ENCODE measurements at places on chromosomes 2 and 18.
A peak's percentile ranks its signal among the peaks of the same experiment; 100 is the strongest.

DNA sequence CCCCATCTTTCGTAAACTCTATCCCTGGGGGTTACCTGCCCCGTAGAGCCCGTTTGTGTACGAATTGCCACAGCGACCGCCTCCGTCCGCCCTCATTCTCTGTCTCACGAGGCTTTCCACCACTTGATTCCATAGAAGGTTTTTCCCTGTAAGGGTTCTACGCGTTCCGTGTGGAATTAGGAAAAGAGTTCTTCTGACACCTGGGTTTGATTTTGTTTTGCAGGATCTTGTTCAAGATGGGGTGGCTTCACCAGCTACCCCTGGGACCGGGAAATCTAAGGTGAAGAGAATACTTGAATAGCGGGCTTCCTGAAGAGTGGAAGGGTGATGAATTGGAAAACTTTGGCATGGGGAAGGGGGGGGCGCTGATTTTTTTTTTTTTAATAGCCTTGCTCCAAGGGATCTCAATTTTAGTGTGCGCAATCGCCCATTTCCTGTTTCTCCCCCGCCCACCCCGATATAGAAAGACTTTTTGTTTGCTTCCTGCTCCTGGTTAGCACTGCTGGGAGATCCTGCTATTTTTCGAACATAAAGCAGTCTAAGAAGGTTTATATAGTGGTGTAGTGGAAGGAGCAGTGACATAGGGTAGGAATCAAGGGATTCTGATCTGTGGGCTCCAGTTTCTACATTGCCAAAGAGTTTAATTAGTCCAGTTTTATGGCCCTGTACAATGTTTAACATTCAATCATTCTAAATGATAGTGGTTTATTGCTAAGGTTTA lies 564 bp downstream of the GCC2 start:
- ATAC-seq: peak; percentile 58

DNA sequence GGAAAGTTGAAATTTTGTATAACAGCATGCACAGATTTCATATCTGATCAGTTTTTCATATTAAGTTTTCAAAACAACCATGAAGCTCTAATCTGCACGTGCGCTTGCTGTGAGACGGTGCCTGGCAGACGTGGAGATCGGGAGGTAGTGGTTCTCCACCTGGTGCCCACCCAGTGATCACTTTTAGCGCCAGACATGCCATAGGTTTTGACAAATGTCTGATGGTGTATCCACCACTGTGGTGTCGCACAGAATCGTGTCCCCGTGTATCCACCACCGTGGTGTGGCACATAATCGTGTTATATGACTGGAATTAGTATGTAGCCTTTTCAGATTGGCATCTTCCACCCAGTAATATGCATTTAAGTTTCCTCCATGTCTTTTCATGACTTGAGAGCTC lies 40.9 kb upstream of the KCNG2 start:
- no peak for ATAC-seq

DNA sequence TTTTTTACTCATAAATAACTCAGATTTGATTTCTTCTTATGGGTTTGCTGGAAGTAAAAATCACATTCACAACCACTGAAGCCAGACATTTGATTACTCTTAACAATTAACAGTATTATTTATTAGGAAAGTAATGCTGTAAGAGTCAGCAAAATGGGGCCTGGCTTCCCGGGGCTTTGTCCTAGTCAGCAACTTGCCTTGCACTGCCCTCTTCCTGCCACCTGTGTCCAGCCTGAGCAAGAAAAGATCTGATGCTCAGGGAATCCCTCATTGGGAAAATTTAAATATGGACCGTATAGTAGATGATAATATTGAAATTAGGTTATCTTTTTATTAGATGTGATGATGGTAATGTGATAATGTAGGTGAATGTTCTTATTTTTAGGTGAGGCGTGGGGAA lies 30.8 kb upstream of the ACYP2 start:
- ATAC-seq: no peak

- no peak for ATAC-seq
Observed at GRCh38 chr2:202122163-202122540, 49.1 kb downstream of the KIAA2012 start.

DNA sequence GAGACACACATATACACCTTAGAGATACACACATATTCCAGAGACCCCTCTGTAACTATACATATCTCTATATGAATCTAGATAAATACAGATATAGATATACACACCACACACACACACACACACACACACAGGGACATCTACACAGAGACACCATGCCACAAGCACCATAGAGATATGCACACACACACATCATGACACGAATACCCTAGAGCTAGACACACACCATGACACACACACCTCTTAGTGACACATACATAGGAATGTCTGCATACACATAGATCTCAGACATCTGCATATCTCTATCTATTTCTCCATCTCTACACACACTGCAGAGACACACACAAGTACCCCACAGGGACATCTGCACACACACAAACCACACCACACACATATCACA lies 270.0 kb downstream of the CYRIA start:
- ATAC-seq: no peak

DNA sequence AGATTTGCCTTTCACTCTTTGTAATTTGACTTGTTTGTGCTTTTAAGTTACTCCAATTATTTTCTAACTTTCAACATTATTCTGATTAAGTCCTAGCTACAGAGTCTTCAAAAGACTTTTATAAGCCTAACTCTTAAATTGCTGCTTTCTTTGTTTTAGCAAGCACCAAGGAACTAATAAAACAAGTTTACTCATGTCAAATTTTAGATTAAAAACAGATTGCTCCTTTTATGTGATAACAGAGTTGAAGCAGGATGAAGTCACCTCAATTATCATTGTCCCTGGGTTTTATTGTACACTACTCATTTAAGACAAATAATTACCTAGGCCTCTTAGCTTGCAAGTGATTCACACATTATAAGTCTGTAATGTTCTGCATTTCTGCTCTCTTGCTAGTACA lies 678.4 kb downstream of the ERBB4 start:
- no peak for ATAC-seq

DNA sequence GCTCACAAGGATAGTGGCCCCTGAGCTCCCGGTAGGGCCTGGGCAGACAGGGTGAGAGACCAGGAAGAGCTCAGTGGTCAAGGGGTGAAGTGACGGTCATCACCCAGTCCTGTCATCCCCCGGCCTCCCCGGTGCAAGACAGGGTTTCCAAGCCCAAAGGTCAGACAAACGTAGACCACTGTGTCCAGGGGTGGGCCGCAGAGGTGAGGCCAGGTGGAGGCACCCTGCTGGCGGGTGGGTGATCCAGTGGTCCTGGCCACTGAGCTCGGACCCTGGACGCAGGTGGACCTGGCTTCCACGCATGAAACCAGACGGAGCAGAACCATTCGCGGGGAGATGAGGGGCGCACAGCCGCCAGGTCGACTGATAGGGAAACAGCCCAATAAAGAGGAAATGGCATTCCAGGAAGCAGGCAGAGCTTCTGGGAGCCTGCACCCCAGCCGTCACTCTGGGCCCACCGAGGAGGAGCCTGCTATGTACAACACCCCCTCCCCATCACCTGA lies 14.4 kb upstream of the SNED1 start:
- no peak for ATAC-seq

- ATAC-seq: no peak
Observed at GRCh38 chr2:119691189-119691588, 12.2 kb downstream of the TMEM177 start.
